ENCODE measurements at places on chromosomes 5 and 9.

- no peak for DNase-seq
Measured at GRCh38 chr9:16031971-16032370, 479.1 kb downstream of the CCDC171 start.

DNA sequence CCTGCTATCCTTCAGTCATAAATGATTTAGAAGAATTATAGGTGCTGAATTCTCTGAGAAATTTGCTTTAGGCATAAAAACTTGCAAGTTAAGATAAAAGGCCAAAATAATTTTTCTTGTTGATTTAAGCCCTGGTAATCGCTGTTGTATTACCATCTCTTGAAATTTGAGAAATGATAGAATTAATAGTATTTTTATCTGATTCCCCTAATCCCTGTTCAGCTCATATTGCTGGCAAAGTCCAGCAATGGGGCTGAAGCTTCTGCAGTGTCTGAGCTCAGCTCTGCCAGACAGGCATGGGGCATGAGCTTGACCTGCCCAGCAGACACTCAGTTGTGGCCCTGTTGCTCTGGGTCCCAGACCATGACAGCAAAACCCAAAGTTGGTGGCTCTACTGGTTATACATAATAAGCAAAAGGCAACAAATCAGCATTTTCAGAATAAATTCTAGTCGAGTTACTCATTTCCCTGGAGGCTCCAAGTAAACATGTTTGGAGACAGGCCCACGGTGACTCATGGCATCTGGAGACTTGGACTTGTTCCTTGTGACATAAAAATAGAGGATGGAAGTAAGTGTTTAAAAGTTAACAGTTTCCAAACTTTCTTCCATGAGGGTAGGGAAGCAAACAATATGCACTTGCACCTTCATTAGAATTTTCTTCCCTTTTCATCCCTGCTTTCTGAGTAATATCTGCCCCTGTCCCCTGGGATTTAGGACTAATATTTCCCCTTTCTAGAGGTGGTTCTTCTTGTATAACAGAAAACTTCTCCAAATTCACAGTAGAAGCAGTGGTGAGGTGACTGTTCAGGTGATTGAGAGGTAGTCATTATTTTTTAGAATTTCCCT is 60.2 kb upstream of the SLC2A8 start:
- no peak for DNase-seq

DNA sequence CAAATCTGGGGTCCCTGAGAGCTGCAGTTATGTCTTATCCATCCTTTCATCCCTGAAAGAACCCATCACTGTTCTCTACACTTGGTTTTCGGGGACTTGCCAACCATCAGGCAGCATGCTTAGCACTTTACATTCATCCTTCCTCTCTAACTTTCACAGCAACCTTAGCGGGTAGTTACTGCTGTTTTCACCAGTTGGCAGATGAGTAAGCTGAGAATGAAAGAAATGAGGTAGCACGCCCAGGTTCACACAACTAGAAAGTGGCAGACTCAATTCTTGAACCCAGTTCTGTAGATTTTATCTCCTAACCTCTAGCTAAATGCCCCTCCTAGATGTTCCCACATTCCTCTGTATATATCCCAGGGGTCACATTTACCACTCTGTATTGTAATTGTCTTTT is 342.0 kb upstream of the WWC1 start:
- no peak for DNase-seq

DNA sequence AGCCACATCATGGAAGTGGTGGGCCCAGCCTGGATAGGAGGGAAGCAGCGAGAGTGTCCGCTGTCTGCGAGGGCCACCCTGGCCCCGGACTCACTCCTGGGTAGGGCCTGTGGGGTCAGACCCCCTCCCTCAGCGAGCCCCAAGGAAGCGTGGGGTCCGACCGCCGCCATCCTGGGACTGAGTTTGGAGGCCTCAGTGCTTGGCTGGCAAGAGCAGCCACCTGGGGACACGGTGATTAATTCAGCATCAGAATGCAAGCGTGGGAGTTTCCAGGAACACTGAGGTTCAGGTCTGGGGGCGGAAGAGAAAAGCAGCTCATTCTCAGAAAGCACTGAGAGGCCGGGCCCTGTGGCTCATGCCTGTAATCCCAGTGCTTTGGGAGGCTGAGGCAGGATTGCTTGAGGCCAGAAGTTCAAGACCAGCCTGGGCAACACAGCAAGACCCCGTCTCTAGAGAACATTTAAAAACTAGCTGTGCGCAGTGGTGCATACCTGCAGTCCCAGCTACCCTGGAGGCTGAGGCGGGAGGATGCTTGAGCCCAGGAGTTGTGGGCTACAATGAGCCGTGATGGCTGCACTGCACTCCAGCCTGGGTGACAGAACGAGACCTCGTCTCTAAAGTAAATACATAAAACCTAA is 18.3 kb upstream of the CAMSAP1 start:
- DNase-seq, result no peak

DNA sequence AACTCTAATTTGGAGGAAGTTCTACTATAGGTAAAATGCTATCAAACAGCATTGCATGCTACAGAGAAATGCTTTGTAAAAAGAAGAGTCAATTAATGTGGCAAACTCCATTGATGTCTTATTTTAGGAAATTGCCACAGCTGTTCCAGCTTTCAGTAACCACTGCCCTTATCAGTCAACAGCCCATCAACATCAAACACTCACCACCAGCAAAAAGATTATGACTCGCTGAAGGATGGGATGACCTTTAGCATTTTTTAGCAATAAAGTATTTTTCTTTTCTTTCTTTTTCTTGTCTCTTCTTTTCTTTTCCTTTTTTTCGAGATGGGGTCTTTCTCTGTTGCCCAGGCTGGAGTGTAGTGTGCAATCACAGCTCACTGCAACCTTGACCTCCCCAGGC is 26.0 kb downstream of the CRHBP start:
- no peak for DNase-seq

DNA sequence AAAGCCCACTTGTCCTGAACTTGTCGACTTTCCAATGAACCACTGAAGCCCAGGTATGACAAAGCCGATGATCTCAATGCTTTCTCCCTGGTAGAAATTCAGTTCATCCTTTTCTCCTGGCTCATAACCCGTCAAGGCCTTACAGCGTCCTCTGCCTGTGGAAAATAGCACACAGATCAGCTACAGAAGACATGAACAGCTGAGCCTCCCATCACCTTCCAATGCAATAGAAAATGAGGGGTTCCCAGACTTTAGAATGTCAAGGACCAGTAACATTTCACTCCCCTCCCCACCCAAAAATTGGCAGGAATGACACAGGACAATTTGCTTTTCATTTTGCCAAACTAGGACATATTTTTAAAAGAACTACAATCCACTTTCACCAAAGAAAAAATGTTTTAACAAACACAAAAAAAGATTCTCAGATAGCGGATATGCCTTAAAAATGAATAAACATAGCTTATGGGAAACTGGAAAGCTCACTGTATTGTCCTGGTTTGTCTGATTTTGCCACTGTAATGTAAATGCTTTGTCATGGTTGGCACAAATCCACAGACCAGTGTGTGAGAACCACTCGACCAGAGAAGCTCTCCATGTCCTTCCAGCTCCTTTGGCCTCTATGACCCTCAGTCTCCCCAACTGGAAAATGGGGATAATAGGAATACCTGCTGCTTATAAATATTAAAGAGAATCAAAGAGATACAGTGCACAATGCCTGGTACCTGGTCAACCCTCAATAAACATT is 24.4 kb downstream of the SH3TC2 start:
- no peak for DNase-seq

GRCh38 chr5:33049298-33049697 is 338.2 kb downstream of the NPR3 start:
- DNase-seq, result no peak

DNA sequence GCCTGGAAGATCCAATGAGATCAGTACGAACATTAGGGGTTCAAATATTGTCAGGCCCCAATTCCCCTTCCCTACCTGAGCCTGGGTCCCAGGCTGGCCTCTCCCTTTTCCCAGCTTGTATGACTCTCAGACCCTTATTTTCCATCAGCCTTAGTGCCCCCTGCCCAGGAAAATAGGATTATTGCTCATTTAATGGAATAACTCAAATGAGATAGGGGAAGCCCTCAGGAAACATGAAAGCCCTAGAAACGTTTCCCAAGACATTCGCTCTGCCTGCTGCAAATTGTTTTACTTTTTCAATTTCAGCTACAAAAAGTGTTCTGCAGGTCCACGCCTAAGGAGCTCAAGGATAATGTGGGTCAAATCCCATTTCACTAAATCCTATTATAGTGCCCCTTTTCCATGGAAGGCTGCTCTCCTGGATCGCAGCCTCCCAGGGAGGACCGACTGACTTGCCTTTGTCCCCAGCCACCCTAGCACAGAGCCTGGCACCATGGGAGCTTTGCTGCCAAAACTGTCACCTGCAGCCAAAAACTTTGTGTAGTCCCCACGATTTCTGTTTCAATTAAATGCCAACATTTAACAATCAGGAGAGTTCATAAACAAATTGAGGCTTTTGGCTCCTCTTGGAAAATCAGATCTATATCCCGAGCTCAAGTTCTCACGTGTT is 46.9 kb downstream of the THOC3 start:
- DNase-seq, result no peak

DNA sequence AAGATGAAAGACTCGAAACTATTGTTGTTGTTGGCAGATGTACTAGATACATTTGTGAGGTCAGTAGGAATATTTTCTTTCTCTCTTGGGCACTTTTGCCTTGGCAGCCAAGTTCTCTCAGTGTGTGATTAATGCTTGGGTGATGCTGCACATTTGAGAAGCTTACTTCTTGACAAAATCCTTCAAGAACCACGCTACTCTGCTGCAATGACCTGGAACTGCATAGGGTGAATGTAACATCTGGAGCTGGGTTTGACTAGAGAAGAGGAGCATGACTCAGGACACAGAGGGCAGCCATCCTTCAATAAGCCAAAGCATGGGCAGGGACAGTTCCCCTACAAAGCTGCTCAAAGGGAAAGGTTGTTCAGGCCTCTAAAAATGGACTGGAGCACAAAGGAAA is 75.5 kb upstream of the PUM3 start:
- no peak for DNase-seq

DNA sequence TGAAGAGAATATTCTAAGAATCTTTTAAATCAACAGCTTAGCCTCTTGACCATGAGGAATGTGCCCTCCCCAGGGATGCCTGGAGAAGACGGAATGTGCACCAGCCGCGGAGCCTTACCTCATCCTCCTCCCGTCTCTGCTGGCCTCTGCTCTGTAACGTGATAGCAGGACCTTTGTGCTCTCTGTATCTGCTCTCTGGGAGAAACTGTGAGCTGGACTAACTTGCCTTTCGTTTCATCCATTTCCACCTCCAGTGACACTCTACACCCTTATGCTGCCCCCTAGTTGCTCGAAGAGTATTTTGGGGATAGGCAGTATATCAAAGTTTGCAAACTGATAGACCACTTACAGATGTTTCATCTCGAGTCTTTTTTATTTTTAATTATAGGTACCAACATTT is 141.4 kb downstream of the NPR3 start:
- DNase-seq, result no peak

All from activated CD4-positive, CD25-positive, alpha-beta regulatory T cell treated with anti-CD3 and anti-CD28 coated beads, Interleukin-2, amount 50 U/mL, for 72 hours (primary cell).